ENCODE measurements at places on chromosomes 16 and 17.

DNA sequence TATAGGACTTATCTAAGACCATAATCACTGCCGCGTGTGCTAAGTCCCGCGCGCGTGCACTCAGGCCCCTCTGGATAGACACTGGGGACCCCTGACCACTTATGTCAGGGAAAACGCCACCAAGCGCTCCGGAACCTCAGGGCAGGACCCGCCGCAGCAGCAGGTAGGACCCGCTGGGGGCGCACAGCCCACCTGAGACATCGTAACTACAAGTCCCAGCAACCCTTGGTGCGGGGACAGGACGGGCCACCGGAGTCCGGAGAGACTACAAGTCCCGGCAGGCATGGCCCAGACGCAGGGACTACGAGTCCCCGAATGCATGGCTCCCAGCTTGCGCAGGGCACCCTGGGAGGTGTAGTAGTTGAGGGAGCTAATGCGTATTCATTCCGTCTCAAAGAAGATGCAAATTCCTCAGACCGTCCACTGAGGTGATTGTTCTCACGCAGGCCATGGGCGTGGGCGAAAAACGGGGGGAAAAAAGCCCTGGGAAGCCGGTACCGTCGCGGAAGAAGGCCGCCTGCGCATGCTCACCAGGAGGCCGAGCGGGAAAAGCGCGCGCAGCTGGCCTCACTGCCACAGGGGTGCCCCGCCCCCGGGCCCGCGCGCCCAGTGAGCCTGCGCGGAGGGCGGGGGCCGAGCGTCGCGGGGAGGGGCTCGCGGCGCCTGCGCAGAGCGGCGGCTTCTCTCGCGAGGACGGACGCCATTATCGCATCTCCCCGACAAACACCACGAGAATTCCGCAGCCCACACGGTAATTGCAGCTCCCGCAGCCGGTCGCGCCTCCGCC is at the start of gene BANP:
TSS of gene BANP (plus strand) at position 670 of the 787 bp plus-strand sequence. CDS start 23,682 bp downstream, outside the sequence.
- DNase-seq = peak; percentile 100

DNA sequence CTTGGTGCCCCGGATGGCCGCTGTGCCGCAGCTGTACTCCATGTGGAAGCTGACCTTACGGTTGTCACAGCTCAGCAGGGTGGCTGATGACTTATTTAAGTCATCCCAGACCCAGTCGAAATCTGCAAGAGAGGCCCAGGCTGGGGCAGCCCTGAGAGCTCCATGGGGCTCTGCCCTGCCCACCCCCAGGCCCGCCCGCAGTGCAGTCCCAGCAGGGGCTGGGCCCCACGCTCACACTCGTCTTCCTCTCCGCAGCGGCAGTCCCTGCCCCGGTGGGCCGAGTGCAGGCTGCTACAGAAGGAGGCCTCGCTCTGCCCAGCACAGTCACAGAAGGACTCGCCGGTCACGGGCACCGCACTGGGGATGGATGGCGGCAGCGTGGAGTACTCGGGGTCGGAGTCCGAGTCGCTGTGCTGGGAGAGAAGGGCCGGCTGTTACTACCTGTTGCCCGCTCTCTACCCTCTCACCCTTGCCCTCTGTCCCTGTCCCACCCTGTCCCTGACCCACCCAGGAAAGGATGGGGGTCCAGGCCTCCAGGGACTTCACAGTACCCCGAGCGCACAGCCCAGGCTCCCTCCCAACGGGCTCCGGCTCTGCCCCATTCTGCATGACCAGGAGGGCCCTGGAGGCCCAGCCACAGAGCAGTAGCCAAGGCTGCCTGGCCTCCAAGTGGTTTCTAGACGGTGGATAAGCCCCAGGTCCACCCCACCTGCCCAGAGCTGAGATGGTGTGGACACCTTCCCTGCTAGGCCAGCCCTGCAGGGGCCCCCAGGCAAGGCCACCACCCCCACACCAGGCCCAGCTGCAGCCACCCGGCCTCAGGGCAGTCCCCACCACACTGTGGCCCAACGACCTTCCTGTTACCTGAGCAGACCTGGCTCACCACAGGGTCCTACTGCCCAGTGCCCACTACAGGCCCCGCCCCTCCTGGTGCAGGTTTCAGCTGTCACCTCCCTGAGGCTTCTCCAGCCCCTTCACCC is 3.9 kb downstream of the SPSB3 start:
- no peak for DNase-seq

DNA sequence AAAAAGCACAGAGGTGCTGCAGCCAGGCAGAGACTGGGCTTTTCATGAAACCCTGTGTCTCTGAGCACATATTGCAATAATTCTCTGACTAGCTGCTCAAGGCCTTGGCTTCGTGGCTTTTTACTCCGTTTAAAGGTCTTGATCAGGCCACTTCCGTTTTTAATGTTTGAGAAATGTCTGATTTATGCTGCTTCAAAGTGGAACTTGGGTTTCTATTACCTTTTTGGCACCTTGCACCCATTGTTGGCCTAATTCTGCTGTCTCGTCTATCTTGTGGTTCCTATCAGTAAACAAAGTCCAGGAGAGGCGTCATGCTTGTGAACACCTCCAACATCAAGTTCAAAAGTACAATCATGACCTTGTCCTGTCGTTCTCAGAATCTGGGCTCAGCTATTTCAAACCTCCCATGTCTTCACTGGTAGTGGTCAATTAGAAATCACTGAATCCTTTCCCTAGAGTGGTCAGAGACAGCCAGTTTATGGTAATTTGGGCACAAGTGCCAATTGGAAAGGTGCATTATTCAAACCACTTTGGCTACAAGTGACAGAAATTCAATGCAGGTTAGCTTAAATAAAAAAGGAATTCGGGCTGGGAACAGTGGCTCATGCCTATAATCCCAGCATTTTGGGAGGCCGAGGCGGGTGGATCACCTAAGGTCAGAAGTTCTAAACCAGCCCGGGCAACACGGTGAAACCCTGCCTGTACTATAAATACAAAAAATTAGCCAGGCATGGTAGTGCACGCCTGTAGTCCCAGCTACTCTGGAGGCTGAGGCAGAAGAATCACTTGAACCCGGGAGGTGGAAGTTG is 33.3 kb upstream of the METTL9 start:
- DNase-seq = no peak

DNA sequence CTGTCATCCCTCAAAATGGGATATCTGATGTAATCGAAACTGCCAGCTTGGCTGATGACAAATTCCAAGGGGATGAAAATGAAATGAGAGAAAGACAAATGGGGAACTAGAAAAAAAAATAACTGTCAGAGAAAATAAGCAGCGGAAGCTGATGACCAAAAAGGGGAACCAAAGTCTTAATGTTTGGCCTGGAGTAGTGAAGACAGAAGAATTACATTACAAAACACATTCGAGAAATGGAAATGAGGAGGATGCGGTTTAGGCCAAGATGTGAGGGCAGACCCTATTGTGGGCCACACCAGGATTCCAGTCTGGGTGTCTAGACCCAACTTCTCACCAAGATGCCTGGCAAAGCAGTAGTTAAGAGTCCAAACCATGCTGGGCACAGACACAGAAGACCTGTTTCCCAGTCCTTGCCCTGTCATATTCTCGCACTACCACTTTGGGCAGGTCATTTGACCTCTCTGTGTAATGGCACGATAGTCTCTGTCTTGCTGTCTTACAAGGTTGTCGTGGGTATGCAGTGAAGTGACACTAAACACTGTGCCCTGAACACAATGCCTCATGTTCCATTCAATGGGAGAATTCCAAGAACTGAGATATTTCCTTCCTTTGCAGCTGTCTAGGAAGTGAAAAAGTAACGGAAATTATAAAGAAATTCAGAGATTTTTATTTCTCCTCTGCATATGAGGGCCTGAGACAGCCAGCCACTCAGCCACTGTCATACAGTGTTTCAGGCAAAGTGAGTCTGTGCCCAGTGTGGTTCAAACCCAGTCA is 12.3 kb upstream of the CCL2 start:
- DNase-seq = no peak

DNA sequence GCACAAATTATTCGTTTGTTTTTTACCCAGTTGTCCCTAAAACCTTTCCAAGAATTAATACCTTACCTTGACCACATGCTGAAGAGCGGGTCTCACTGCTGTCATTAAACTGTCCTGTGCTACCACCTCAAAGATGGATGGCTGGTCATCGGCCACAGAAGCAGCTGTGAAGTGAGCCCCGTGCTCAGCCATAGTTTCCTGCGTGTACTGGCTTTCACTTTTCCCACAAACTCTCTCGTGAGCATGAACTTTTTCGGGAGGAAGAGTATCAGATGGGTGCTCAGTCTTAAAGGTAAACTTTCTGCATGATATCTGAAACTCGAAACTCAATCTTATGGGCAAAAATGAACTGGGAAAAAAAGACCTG is 558 bp downstream of the PEX12 start:
- no peak for DNase-seq

- no peak for DNase-seq
Measured at GRCh38 chr17:81909966-81910839, 996 bp downstream of the PCYT2 start.

GRCh38 chr17:42488032-42488431 is 29.4 kb downstream of the ATP6V0A1 start:
- no peak for DNase-seq

DNA sequence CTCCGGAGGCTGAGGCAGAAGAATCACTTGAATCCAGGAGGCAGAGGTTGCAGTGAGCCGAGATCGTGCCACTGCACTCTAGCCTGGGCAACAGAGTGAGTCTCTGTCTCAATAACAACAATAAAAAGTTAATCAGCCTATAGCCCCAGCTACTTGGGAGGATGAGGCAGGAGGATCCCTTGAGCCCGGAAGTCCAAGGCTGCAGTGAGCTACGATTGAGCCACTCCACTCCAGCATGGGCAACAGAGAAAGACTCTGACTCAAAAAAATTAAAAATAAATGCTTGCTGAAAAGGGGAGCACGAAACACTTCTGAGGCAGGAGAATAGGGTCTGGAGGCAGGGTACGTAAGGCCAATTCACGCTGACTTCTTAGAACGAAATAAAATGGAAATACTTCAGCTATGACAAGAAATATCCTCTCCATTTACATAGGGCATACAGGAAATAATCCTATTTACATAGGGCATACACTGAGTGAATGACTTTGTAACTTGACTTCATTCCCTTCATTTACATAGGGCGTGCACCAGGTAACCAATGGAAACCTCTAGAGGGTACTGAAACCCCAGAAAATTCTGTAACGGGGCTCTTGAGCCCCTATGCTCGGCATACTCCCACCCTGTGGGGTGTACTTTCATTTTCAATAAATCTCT is 3.2 kb upstream of the PRPSAP1 start:
- DNase-seq = no peak

DNA sequence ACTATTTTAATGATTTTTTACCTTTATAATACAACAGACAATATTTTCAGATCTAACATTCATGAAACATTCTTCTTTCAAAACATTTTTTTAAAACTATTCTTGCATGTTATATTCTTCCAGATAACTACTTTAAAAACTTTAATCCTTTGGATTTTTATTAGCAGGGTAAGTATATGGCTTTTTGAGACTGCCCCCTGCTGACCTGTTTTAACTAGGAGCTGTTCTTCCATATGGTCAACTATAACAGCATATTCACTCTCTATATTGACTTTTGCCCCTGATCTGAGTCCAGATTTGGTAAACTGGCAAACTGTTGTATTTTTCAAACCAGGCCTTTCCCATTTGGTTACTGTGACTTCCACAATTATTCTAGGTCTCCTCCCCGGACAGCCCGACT is 16.5 kb downstream of the ZNF18 start:
- DNase-seq = no peak

DNA sequence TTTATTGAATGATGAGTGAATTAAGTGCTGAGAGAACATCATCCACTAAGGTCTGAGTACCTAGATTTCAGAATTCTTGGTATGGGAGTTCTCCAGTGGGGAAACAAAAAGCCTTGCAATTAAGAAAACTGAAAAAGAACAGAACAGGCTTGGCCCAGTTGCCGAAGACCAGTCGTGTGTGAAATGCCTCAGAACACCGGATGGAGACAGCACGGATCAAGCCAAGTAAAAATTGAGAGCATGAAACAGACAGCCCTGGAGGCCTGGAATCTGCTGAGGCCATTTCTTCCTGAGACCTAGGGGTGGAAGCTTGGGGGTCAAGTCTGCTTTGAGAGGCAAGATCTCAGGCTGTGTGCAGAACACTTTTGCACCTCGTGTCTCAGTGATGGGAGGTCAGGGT is 43.3 kb downstream of the GRIN2A start:
- no peak for DNase-seq

DNA sequence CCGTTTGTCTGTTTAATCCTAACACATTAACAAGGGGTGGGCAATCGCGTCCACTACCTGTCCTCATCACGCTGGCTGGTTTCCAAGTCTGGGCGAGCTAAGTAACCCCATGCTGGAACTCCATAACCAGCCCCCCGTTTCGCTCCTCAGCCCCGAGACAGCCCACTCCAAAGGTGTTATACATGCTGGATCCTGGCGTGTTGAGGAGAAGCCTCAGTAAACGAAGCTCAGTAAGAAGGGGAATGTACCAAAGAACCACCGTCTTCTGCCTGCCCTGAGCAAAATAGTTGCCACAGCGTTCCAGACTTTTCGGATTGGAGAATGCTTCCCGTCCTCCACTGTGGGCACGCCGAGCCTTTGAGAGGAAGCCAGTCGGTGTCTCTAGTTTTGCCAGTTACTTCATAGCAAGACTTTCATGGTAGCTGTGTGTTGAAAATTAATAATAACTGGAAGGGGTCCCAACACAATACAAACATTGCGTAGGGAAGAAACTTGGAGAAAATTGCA is 16.1 kb upstream of the C17orf78 start:
- no peak for DNase-seq

DNA sequence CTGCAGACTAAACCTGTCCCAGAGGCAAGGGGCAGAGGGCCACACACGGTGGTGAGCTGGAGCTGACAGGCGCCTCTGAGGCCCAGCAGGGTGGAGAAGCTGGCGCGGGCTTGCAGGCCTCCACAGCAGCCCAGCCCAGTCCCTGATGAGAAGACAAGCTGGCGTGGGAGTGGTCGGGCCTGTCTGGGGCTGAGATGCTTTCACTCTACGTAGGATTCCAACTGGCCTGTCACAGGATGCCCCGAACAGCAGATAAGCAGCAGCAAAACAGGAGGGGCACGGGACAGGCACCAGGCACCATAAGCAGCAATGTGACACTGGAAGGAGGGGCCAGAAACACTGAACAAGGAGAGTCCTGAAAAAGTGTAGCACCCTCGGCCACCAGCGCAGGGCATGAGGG is 40.1 kb downstream of the PEMT start:
- DNase-seq = no peak
